Activated T-cell treated with anti-CD3 and anti-CD28 coated beads, Interleukin-2, amount 50 U/mL, for 72 hours (primary cell): ENCODE measurements at places on chromosomes 11 and 22. TPM values are rescaled to one million over a fixed set of nuclear protein-coding genes. Genes with fewer than 3 reads are reported as not detected.

GAL3ST3 gene
- total RNA-seq, result 0.36 TPM

NCF4 gene
- 15.8 TPM for total RNA-seq

PNPLA3 gene
- total RNA-seq, result 0.60 TPM

RIC8A gene
- total RNA-seq, result 134 TPM

AMOTL1 gene
- 2.8 TPM for total RNA-seq

SMTNL1 gene
- total RNA-seq, result not detected

OSM gene
- 21.9 TPM for total RNA-seq

SCGB2A2 gene
- total RNA-seq, result not detected

YPEL1 gene
- total RNA-seq, result 2.5 TPM
